Hematopoietic multipotent progenitor cell treated with erythropoietin and hydrocortisone succinate and interleukin-3 and kit ligand, for 8 days (in vitro differentiated cells): ENCODE measurements at places on chromosomes 2 and 18.

DNA sequence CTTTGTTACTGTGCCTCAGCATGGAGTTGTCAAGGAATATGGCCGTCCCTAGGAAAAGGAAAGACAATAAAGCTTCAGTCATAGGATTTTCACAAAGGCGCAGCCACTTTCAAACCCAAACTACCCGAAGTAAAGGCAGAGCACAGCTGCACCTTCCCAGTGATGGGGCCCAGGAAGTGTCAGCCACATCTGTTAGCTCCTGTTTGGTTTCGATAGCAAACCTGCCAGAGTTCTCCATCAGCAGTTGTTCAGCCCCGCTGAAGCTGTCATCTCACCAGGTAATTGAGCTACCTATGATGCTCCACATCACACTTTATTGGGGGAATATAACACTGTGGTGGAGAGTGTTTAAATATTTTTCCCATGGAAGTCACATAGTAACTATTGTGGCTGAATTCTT, 80.7 kb downstream of the LRATD1 start:
- no peak for DNase-seq

- DNase-seq: no peak
Measured at GRCh38 chr18:25279961-25280360, 72.0 kb downstream of the ZNF521 start.

- no peak for DNase-seq
Measured at GRCh38 chr2:3324404-3325281, 53.0 kb downstream of the EIPR1 start.

DNA sequence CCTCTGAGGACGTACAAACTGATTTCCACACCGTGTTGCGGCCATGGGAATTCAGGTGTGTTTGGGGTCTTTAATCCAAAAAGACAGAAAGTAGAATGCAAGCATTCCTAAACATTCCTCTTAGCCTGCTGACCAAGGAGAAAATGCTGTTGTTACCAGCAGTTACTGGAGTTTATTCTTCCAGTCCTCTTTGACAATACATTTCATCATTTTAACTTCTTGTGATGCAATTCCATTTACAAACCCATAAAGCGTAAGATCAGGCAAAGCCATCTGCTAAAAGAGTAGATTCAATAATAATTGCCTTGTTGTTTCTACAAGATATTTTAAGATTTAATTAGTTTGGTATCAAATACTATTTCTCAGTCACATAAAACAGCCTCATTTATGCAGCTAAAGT, 32.7 kb downstream of the SPIRE1 start:
- no peak for DNase-seq

DNA sequence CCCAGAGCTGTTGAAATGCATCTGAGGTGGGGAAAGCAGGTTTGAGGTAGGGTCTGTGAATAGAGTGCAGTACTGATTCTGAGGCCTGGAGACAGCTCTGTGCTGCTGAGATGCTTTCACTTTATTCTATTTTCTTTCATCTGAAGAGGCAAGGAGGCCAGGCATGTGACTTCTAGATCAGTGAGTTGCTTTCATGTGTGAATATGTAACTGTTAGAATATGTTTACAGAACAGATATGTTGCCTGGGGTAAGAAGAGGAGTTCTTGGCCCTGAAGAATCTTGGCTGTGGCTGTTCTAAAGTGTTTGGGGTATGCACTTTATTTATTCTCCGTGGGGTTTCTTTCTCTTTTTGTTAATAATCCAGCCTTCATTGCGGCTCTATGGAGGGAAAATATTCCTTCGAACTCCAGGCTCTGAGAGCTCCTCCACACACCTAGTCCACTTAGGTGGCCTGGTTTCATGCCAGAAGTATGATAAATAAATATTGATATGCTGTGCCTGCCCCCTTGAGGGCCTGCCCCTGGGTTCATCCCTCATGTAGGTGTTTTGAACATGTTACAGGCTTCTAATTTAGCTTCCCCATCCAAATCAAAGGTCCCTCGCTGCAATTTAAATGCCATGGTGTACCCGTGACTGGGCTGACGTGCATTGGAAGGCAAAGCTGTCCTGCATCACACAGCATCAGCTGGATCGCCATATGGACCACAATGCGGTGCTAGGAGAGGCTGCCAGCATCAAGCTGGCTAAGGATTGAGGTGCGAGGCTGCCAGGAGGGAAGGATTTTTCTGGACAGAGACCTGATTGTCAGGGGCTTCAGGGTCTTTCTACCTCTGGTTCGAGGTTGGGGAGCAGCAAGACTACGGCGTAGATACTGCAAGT, 102.9 kb downstream of the PRKCE start:
- no peak for DNase-seq

- DNase-seq: no peak
Measured at GRCh38 chr2:126300348-126300747, 355.6 kb upstream of the GYPC start.

- no peak for DNase-seq
Measured at GRCh38 chr18:56962322-56962721, 184.6 kb upstream of the BOD1L2 start.

DNA sequence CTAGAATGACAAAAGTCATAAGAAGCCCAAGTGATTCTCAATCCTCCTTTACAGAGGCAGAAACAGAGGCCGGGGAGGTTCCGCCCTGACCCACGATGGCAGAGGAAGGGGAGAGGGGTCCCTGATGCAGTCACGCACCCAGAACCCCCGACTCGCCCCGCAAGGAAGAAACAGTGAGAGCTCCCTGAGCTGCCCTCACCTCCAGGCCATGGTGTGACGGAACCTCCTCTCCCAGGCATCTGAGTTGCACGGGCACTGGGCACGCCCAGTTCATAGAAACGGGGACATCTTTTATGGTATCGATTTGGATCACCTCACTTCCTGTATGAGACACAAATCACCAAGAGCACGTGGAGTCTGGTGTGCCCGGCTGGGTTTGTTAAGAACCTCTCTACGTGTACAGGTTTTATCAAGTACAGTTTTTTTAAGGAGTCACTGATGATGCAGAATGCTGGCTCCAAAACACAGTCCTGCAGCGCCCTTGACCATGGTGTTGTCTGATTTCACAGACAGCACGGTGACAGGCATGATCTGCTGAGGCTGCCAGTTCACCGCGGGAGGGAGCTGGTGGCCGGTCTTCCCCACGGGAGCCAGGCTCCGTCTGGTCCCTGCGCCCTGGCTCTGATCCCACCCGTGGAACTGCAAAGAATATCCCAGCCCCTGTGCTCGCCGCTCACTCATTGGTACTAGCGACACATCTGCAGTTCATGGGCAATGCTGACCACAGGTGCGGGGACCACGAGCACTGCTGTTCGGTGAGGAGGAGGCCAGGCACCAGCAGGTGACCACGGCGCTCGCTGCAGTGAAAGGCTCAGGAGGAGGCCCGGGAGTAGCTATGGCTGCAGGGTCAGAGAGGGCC, 35.6 kb downstream of the PXDN start:
- DNase-seq: no peak

DNA sequence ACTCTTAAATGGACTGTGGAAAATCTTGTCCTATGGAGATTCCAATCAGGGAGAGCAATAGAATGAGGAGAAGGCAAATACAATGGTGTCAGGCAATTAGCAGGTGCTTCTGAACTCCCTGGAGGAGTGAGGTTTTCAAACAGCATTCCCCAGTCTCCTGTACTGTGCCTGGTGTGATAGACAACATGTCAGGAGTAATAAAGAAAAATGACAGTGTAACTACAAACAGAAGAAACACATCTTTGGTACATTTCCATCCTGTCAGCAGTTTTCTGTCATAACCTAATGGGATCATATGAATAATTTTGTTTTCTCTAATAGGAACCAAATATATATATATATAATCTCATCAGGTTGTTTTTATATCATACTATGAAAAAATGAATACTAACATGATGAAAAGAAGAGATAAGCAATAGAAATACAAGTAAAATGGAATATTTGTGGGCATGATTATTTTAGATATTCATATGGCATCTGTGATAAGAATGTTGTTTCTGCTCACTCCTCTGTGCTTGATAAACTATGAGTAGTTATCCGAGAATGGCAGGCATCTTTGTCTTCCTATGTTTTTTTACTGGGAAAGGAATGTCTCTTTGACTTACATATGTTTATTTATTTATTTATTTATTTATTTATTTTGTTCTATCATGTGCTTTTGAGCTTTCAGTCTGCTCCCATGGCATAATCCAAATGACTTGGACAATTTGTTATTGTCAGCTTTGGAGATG, 441.7 kb downstream of the TXNL1 start:
- DNase-seq: no peak

DNA sequence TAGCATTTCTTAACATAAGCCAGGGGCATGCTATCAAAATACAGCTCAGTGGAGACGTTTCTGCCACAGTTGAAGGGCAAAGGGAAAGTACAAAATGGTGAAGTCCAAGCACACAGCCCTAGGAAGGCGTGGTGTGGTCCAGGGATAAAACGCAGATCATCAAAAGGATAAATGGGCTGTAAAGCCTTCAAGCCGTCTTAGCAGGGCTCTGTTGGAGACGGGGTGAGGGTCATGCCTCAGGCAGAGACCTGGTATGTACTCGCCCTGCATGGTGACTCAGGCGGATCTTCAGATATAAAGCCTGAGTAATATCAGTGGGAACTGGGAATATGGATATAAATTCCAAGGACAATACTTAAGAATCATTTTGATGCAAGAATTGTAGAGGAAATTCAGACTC, 61.2 kb downstream of the NGEF start:
- no peak for DNase-seq

DNA sequence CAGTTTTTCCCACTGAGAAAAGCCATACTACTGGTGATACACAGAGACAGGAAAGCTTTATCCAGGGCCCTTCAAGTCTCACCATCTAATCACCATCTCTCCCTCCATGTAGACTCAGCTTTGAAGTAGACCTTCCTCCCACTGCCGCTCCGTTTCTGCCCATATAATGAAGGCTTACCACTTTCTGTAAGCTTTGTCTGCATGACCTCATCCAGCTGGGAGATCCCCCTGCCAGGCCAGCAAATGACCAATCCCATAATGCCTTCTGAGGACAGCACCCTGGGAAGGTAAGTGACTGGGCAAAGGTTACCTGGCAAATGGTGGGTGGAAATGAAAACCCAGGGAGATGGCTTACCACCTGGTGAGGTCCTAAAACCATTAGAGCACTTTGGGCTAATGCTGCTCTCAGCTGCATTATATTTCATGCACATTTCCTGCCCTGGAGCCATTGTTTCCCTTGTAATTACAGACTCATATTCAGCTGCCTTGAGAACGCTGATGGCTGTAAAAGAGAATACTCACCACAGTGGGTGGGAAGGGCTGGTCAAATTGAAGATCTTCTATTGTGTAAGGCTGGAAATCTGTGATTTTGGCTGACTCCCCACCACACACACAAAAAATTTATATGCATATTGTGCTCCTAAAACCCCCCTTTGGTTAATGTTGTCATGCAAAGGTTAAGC, 350.7 kb upstream of the SYT4 start:
- DNase-seq: no peak

DNA sequence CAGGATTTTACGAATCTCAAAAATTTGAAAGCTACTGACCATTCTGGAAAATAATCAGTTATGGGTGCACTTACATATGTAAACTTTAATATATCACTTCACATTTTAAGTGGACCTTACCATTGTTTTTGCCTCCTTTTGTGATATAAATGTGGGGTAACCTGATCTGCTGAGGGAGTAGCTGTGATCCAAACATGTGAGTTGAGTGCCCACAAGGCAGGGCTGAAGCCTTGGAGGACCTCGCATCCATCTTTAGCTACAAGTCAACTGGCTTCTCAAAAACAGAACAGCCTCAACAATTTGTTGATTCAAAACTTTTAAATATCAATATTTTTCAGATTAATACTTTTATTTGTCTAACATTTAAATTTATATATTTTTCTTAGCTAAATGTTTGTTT, 178.2 kb downstream of the PLCL1 start:
- no peak for DNase-seq

DNA sequence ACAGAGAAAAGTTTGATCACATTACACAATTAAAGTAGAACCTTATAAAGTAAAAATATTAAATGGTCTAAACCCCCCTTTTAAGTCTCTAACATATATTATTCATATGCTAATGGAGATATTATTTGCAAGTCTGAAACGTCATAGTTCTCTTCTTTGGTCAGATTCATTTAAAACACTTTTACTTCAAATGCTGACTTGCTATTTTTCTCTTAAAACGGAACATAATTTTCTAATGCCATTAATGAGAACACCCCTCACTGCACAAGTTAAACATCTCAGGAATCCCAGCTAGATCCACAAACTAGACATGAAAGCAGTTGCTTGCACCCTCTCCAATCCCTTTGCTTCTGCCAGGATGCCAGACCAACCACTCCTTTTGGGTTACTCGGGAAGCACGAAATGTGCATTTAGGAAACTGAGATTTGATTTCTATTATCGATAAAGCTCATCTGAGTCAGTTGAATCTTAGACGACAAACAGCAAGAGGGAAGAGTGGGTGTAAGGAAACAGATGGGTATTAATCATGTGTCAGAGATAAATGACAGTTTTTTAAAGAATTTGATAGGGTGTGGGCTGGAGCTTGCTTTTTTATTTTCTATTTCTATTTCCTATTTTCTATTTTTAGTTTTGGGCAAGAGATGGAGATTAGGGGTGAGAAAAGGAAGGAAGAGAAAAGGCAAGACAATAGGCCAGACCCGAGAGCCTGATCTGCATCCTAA, 1.5 kb downstream of the ADD2 start:
- DNase-seq: no peak

- no peak for DNase-seq
Measured at GRCh38 chr2:196413821-196414274, 225.7 kb upstream of the CCDC150 start.

DNA sequence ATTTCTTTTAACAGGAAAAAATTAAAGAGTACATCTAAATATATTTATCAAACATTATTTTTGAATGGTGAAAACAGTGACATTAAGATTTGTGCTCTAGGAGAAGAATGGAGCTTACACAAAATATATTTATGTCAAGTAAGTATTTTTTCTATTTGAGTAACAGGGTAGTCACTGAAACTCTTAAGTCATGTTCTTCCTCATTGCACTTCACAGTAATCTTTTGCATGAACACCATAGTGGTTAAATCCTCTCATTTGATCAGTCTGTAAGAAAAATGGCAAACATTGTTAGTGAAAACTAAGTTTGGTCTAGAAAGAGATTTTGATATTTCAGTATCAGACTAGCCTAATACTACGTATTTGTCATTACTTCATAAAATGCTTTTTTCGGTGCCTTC, 8.1 kb downstream of the GMCL1 start:
- no peak for DNase-seq

GRCh38 chr2:153558247-153558646, 79.7 kb upstream of the RPRM start:
- DNase-seq: no peak

DNA sequence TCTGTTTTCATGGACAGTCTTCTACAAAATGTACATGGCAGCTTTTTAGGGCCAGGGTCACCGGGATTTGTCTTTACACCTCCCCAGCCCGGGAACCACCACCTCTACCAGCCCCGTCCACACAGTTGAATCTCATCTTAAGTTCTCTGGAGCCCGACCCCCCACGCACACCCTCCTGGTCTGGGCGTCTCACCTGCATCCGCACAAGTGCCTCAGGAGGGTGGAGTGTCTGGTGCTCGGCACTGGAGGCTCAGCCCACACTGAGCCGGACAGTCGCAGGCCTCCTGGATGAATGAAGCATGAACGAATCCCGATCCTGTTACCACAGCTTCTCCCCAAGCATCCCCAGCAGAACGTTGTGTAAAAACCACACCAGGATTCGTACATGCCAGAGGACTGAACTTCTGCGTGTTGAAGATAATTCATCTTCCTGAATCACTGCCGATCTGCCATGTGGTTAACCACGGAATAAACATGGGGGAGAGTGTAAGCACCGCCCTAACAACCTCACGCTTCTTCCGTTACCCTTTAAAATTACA, 162.0 kb downstream of the RTP5 start:
- DNase-seq: peak; percentile 44
